Pulmonary artery endothelial cell (primary cell): ENCODE measurements at places on chromosomes 6 and 20.

DNA sequence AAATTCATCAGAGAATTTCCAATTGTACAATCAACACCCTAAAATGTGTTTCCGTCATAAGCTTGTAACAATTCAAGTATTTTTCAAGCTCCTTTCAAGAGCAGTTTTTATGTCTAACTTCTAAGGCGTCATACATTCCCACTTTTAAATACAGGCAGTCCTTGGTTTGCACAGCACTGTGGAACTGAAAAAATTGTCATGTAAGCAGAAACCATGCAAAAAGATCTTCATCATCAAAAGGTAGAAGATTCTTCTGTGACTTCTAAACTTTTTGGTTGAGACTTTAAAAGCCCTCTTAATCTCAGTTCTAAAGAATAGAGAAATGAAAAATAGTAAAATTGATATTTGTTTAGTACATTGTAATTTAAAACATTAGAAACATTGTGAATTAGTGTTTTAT, 315.6 kb downstream of the TPBG start:
- no peak for DNase-seq

DNA sequence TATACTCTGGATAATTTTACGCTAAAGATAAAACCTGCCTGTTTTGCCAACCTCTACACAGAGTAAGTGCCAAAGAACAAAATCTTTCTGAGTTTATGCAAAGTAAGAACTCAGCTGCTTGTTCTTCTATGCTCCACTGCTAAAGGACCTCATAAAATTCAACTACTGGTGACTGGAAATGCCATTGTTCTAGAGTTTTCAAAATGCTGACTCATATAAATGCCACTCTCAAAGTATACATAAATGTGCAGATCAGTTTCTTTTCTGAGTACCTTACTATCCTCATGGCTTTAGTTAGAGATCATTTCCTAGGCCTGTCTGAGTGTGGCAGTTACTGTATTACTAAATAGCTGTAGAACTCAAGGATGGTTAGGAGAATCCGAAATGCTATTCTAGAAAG, 45.6 kb downstream of the LYRM4 start:
- no peak for DNase-seq

GRCh38 chr6:166751051-166751595, 124.1 kb upstream of the RPS6KA2 start:
- DNase-seq = no peak

DNA sequence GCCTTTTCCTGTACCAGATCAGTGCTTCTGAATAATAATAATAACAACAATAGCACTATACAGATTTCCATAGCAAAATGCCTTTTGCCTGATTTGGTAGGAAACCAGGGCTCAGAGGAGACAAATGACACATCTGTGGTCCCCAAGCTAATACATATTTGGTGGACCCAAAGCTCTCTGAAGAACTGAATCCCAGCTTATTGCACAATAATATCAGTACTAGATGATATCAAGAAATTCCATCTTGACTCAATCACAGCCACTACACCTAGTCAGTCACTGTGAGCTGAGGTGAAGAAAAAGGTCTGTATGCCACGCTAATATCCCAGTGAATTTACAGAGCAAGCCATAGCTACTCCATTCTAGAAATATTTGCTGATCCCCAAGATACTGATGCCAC, 270.6 kb upstream of the RIN2 start:
- no peak for DNase-seq

DNA sequence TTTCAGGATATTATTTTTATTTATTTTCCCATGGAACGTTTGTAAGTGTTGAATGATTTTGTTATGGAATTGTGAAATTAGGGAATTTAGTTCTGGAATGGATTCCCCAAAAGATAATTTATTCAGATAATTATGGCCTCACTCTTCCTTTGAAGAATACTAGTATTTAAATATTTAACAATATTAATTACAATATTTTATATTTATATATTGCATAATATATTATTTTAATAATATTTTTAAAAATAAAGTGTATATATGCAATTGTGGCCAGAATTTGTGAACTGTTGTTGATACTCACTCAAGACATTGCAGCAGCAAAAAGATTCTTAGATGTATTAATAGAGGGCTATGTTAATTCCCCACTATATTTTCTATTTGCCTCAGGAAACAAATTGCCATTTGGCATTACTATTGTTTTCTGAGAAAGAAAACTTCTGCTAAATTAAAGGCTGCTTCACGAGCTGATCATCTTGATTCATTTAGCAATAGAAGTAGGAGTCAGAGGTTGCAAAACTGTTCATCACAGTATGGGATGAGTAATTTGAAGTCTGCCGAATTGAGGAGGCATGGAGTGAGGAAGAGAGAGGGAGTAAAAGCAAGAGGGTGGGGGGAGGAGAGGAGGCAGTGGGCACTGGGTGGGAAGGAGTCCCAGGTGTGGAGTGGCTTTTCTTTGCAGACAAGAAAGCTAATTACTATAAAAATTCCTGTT, 729.2 kb downstream of the DHX35 start:
- no peak for DNase-seq

DNA sequence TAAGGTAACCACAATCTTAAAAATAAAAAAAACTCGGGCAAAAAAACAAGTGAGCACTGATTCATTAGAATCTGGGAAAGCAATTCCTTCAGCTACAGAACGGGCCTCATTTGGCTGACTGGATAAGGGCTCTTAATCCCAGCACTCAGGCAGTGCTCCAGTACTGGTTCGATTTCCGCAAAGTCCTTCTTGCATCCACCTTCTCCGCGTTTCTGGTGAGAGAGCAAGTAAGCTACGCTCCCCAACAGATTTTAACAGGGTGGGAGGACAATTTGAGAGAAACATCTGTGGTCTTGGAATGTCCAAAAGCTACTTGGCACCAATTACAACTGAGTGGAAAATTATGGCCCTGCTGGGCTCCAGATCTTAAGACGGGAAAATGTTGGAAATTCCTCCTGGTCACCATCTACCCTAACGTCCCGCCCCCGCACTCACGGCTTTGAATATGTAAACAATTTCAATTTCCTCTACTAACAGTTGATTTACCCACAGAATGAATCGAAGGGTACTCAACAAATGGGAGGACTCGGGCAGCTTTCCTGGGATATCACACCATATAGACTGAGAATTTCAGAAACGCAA, 18.1 kb upstream of the ZSCAN9 start:
- no peak for DNase-seq

GRCh38 chr6:2157441-2158127, 87.8 kb downstream of the GMDS start:
- no peak for DNase-seq

GRCh38 chr6:37074053-37074827, 68.8 kb downstream of the FGD2 start:
- DNase-seq = no peak

DNA sequence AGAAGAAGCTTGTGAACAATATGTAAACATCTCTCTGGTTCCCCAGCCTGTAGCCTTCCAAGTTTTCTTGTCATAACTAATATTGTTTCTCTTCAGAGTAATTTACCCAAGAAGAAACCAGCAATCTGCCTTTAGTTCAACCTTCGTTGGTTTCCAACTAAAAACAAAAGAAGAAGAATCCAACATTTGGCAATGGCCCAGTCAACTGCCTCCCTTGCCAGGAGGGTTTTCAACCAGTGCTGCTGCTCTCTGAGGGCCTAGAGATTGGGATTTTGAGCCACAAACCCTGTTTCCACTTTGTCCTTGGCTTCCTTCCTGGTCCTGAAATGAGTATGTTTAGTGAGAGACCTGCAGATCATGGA, 395.8 kb upstream of the CNR1 start:
- DNase-seq = no peak

DNA sequence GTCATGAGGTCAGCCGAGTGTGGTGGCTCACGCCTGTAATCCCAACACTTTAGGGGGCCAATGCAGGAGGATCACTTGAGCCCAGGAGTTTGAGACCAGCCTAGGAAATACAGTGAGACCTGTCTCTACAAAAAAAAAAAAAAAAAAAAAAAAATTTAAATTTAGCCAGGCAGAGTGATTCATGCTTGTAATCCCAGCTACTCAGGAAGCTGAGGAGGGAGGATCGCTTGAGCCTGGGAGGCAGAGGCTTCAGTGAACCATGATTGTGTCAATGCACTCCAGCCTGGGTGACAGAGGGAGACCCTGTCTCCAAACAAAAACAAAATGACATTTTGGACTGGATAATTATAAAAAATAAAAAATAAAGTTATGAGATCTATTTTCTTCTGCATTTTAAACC, 56.2 kb downstream of the ADGRF1 start:
- no peak for DNase-seq

DNA sequence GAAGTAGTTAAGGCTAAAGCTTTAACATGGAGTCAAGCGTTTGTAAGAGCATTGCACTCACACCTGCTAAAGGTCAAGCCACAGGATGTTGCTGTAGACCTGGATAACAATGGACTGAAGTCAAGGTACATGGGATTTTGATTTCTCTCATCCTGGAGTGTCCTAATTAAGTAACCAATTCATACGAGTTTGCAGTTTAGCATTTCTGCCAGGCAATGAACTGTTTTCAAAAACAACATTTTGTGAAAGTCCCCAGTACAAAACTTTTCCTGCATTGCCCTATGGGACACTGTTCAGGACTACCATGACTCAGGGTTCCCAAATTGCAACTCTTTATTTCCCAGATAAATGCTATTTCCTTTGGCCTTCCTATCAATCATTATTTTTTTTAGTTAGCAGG, 17.4 kb upstream of the SIRPB1 start:
- DNase-seq = no peak

- DNase-seq = no peak
These were observed 114.7 kb downstream of the ANKRD60 start for GRCh38 chr20:58113716-58114115.

- DNase-seq = no peak
These were observed 1.0 kb downstream of the PPDPF start for GRCh38 chr20:63521602-63522001.

GRCh38 chr6:148263010-148263409, 79.6 kb upstream of the SASH1 start:
- DNase-seq = no peak

GRCh38 chr6:32226434-32226833, 2.6 kb upstream of the NOTCH4 start:
- no peak for DNase-seq

- DNase-seq = no peak
These were observed 3.1 kb upstream of the SPACA1 start for GRCh38 chr6:88044530-88044929.

GRCh38 chr20:49993301-49993751, 10.5 kb downstream of the SNAI1 start:
- no peak for DNase-seq

GRCh38 chr6:85580118-85580877, 13.4 kb downstream of the SNX14 start:
- DNase-seq = no peak

DNA sequence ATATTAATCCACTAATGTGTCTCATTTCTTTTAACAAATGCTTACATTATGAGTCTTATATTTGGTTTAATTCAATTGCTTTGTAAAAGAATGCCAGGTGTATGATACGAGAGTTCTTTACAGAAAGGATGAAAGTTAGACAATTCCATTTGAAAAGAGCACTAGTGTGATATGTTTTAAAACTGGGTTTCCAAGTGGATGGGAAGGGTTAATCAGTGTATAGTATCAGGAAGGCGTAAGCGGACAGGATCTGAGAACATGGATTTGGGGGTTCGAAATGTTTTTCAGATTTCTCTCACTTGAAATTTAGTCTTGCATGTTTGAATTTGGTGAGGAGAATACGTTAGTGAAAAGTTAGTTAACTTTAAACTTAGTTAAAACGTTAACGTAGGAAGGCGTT, 2.6 kb downstream of the FOXO3 start:
- no peak for DNase-seq

- DNase-seq = no peak
These were observed 255.4 kb upstream of the HSF2 start for GRCh38 chr6:122143813-122144601.

DNA sequence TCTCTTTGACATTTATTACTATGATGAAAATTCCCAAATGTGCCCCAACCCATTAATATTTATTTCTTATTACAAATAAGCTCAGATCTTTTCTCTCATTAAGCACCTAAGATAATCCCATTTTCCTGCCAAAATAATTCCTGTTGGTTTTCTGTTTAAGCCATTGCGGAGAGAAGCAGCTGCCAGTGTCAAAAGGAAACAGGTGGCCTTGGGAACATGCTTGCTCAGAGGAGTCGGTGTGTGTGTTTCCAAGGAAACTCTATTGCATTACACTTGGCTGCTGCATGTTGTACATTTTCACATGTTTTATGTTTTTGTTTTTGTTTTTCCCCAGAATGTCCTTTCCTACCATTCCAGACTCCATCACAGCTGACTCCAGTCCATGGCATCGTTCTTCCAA, 56.4 kb downstream of the CD24 start:
- no peak for DNase-seq

DNA sequence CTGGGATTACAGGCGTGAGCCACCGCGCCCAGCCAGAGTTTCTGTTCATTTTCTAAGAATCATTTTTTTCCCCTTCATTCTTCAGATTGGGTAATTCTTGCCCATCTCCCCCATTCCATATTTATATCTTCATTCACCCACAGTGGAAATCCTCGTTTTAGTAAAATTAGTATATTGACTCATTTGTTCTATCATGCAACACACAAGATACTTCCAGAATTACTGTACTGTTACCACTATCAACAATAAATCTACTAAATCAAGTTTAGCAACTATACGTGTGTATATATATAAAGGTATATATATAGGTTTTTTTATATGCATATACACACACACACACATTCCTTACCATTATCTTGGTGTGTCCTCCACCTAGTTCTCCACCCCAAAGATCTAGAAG, 41.2 kb upstream of the KCNG1 start:
- no peak for DNase-seq

GRCh38 chr20:11332381-11332780, 585.3 kb upstream of the BTBD3 start:
- no peak for DNase-seq

- DNase-seq = no peak
These were observed 275.3 kb downstream of the ALDH8A1 start for GRCh38 chr6:134674562-134674961.

DNA sequence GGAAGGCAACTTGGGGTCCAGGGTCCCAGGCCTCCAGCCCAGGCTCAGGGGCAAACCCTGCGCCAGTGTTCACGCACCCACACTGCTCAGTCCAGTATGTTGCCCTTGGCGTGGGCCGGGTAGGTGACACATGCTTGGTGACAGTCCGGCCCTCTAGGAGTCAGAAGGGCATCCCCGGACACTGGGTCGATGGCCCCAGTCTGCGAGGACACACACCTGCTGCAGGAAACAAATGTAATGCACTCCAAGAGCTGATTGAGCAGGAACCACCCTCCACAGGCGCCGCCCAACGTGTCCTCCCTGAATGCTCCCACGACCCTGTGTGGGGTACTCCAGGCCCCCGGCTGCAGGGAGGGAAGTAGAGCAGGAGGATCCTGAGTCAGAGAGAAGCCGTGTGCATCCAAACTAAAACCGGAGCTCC, 160.7 kb downstream of the DLL1 start:
- no peak for DNase-seq

- DNase-seq = no peak
These were observed 43.9 kb upstream of the CLDN20 start for GRCh38 chr6:155219858-155220301.

DNA sequence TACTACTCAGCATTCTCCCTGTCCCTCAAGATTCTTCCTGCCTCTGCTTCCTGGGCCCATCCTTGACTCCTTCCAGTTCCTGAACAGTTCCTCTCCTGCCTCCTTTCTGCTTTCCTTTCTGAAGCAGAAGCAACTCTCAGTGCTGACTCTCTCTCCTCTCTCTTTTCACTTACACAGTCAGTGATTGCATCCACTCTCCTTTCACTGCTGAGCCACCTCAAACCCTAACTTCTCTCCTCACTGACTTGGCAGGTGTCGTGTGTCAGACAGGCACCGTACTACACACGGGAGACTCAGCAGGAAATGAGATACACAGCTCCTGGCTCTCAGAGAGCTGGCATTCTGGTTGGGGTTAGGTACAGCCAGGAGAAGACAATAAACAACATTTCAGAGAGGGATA, 5.6 kb downstream of the ABHD16A start:
- no peak for DNase-seq
